NCI-H524 treated with DMSO at 0.1 percent for 48 hours (cell line): ENCODE measurements at places on chromosomes 2 and 18.

DNA sequence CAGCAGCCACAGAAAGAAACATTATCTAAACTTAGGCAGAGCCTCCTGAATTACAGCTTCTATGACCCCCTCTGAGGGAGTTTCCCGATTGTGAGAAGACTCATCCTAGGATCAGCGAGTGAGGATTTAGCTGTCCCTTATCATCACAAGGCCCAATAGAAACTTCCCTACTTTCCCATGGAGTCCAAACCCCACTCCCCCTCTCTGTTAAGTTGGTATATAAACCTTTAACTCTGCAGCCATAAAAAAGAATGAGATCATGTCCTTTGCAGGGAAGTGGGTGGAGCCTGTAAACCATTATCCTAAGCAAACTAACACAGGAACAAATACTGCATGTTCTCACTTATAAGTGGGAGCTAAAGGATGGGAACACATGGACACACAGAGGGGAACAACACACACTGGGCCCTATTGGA lies 78.8 kb downstream of the MYL12B start:
- no peak for DNase-seq

GRCh38 chr2:136024185-136024584 lies 38.8 kb upstream of the DARS1 start:
- no peak for DNase-seq

DNA sequence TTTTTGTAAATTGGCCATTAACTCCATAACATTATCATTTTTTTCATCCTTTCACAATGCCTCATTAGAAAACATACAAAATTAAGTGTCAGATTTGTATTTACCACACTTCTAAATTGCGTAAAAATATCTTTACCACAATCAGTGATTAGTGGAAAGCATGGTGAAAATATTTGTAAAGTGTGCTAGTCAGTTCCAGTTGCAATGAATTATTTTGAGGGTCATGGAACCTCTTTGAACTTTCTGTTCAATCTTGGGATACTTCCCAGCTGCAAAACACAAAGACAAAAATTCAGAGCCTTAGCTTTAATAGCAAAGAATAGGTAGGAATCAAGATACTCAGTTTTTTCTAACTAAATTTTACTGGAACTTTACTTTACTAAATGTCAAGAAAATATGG lies 4.0 kb upstream of the COL3A1 start:
- DNase-seq, result no peak

DNA sequence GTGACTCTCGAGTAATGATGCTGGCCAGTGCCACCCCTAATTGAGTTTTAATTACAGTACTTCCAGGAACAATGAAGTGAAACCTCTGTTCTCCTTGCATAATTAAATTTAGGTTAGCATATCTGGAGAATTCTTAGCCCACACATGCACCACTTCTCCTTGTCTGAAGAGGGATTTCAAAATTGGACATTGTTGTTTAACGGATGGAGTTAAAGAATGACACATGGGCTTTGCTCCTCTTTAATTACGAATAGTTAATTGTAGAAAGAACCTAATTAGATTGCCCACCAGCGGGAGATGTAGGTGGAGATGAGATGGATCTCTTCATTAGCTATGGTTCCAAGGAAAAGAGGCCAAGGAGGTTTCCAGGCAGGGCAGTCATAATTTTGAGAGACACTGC lies 33.1 kb upstream of the EN1 start:
- DNase-seq, result no peak

GRCh38 chr18:70246061-70246466 lies 40.6 kb upstream of the RTTN start:
- DNase-seq, result no peak

DNA sequence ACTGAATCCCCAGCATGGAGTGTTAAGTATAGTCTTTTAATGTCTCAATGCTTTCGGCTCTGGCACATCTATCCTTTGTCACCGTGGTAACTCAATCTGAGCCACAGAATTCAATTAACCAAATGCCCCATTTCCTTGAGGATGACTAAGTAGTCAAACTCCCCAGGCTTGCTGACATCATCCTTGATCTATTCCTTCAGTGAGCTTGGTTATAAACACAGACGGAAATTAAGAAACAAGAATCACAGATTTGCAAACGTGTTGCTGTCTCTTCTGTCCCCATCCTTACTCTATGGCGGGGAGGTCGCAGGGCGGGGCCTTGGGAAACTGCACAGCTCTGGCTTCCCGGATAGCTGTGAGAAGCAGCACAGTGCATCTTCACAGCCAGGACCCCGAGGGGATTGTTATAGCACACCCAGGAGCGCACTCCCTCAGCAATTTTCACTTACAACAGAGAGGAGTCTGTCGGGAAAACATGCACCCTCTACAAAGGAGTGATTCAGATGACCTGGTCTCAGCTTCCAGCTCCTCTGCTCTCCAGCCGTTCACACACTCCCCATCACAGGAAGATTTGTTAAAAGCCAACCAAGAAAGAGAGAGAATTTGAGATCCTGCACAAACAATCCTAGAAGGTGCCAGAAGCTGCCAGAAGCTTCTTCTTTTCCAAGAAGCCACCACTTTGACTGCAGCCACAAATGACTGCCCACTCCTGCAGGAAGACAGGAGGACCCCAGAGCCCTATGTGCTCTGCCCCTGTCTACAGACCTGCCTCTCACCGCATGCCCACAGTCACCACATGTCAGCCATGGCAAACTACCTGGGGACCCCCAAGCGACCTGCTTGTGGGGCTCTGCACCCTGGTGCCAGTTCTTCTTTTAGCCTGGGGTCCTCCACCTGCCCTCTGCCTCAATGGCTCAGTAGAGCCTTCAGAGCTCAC lies 44.9 kb upstream of the YWHAQ start:
- no peak for DNase-seq

DNA sequence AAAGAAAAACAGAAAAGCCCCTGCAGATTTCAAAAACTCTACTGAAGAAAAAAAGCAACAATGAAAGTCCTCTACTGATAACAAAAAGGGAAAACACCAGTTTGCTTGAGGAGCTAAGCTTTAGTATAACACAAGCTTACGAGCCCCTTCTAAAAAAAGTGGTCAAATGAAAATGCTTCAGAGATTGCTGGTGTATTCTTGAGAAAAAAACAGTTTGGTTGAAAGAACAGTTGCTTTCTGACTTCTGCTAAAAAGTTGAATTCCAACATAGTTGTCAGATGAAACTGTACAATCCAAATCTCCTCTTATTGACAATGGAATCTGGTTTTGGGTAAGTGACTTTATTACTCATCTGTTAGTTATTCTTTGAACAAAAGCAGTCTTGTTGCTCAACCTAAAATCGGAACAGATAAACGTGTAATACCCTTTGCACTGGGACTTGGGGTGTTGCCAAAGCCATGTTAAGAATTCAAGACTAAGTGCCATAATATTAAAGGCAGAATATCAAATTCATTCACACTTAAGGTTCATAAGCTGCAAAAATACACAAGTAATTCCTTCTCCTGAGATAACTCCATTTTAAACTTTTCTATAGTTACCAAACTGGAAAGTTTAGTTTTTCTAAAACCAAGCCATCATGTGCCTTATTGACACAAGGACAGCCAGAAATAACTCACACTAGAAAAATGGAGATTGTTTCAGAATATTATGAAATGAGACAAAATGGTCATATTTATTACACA lies 45.3 kb upstream of the SPAG16 start:
- DNase-seq, result no peak
